ENCODE measurements at places on chromosomes 1 and 21.

- no peak for DNase-seq
Observed at GRCh38 chr1:90262791-90263190, 267.9 kb downstream of the ZNF326 start.

- no peak for DNase-seq
Observed at GRCh38 chr1:15260418-15261154, 13.6 kb downstream of the FHAD1 start.

DNA sequence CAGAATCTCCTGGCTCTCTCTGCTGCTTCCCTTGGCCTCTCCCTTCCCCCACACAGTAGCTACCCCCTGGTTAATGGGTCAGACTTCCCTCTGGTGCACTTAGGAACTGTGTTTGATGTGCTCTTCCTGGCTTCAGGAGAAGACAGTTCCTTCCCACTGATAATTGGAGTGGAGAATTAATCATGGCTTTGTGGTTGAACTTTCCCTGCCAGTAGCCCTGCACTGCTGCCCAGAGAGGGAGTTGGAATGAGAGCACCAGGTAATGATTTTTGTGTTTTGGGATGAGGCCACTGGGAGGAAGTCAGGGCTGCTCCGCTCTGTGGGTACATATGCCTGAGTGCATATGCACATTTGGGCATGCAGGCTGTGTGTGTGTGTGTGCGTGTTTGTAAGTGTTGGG lies 39.7 kb upstream of the PADI2 start:
- DNase-seq: no peak

DNA sequence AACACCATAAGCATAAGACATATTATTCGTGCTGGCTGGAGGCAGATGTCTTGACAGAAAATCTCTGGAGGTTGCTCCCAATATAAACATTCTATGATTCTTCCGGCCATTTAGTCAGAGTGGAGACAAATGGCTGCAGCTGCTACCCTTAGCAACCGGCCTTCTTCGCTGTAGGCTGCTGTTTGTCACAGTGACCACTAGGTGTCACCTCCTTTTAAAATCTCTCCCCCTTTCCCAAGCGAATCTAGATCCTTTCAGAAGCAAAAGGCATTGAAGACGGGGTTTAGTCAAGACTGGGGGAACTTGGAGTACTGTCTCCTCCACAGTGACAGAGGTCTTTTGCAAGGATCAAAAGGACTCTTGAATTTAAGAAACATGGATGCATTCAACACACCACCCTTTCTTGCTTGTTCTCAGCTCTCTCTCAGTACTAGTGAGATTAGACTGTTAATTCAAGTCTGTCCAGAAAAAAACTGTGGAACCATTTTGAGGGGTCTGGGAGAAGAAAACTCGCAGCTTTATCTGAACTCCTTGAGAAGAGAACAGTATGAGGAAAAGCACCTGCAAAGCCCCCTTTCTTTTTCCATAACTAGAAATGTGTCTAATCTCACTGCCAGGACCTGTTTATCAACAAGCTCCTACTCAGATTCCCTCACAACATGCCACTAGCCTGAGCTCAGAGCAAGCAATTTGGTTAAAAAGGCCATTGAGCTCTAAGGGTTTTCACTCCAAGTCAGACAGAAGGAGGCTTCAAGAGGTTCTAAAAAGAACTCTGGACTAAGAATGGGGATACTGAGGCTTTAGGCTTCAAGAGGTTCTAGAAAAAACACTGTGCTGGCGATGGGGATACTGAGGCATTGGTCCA lies 408.3 kb upstream of the PLXNA2 start:
- peak; percentile 80 for DNase-seq

GRCh38 chr1:94820936-94821335 lies 779 bp downstream of the SLC44A3 start:
- DNase-seq: no peak

DNA sequence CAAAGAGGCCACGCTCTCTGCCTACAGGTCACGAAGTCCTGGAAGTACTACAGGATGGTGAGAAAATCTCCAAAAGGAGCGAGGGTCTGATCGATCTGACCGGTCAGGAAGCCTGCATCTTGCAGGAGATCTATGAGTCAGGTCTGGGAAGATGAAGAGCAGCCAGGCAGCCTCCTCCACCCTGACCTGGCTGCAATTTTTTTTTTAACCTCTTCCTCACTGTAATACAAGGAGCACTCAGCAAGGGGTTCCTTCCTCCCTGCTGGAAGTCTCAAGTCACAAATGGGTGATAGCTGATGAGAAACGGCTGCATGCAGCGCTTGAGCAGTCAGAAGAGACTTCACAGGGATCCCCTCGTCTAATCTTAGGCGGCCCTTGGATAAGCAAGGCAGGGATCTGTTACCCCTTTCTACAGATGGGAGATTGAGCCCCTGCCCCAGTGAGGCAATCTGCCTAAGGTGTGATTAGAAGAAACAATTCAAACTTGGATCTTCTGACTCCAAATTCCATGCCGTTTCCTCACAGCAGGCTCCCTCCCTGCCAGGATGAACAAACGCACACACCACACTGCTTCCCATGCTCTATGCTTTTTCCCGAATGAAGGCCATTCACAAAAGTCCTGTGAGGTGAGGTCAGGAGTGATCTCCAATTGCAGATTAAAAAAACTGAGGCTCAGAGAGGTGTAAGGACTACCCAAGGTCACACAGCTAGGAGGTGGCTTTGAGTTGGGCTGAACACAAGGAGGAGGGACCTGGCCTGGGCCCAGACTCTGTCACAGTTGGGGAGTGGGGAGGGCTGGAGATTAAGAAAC lies 48.3 kb downstream of the ECE1 start:
- no peak for DNase-seq

GRCh38 chr1:65630855-65631254 lies 161.8 kb upstream of the PDE4B start:
- DNase-seq: no peak

- DNase-seq: no peak
Observed at GRCh38 chr1:7727809-7728471, 43.2 kb upstream of the VAMP3 start.

GRCh38 chr1:229001467-229002011 lies 266.3 kb downstream of the RHOU start:
- no peak for DNase-seq

Measured in NCI-H1105 (cell line).